Ammon's horn (tissue), 1 donor: ENCODE measurements at places on chromosomes 3 and 15.

GRCh38 chr3:162569314-162569713, 1072.7 kb downstream of the OTOL1 start:
- DNase-seq: no peak

GRCh38 chr3:133479895-133480669, 80.2 kb downstream of the BFSP2 start:
- DNase-seq: no peak

DNA sequence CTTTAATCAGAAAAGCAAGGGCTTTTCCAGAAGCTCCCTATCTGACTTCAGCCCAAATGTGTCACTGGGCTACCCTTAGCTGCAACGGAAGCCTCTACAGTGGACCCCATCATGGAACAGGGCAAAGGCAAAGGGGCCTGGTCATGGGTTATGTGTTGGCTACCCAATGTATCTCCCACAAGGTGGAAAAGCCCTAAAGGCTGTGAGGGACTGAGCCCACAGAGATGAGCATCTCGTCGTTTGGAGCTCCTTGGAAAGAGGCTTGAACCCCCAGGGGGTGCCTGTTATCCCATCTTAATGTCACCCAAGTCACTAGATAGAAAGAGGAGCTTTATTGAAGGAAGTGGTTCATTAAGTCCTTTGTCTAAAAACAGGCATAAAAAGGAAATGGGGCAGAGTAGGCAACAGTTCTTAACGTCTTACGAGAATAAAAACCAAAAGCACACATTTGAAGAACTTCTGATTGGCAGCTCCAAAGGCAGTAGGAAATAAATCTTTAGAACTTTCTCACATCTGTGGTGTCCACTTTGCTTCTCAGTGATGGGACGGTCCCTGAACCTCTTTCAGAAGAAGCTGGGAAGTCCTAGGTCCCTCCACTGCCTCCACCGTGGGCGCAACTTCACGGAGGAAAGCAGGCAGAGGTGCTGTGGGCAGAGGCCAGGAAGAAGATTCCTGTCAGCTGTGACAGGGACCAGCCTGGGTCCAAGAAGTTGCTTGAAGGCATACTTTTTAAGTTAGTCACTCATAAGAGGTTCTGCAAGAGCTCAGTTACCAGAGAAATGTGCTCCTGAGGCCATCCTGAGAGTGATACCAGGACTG, 93.7 kb downstream of the MYLK start:
- no peak for DNase-seq

DNA sequence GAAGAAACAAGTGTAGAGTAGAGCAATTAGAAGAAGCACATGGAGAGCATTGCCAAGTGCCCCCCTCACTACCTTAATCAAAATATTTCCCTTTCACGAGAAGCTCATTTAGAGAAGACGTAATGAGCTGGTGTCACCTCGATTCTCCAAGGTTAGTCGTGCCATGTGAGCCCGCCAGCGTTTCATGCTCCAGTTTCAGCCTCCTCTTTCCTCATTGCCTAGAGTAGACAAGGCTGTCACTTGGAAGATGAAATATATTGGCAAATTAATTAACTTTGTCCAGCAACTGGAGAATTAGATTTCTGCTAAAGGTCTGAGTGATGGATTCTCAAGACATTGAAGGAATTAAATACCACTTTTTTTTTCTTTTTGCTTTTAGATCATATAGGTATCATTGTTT, 399.6 kb downstream of the TUSC7 start:
- no peak for DNase-seq

GRCh38 chr15:35311615-35312014, 226.5 kb upstream of the NANOGP8 start:
- no peak for DNase-seq

- DNase-seq: no peak
These were observed 723.9 kb upstream of the ZNF385D start for GRCh38 chr3:22474706-22475445.

DNA sequence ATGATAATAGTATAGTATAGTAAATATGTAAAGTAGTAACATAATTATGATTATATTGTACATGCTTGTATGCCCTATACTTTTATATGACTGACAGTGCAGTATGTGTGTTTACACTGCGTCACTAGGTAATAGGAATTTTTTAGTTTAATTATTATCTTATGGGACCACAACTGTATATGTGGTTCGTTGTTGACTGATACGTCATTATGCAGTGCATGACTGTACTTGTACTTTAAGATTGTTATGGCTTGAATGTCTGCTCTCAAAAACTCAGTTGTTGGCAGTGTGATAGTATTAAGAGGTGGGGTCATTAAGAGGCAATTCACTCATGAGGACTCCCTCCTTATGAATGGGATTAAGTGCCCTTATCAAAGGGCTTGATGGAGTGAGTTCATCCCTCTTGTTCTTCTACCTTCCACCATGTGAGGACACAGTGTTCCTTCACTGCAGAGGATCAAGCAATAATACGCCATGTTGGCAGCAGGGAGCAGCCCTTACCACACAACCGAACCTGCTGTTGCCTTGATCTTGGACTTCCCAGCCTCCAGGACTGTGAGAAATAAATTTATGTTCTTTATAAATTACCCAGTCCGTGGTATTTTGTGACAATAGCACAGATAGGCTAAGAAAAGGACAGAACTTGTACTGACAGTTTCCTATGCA, 152.2 kb downstream of the NEK11 start:
- no peak for DNase-seq

- no peak for DNase-seq
These were observed 344.9 kb upstream of the SLCO3A1 start for GRCh38 chr15:91508633-91509032.

DNA sequence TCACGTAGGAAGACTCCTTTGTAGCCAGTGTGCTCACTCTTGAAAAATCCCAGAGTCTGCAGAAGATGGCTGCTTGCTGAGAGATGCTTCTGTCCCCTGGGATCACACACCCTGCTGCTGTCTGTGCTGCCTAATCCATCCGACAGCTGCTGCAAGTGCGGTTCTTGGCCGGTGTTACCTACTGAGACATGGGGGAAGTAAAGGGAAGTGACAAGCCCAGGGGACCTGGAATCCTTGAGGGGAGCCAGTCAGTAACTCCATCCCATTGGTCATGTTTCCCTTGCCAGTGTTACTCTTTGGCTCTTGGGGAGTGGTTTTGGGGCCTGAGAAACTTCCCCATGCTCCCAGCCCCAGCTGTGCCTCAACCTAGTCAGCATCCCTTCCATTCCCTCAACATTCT, 8.3 kb upstream of the CPNE9 start:
- DNase-seq: no peak

DNA sequence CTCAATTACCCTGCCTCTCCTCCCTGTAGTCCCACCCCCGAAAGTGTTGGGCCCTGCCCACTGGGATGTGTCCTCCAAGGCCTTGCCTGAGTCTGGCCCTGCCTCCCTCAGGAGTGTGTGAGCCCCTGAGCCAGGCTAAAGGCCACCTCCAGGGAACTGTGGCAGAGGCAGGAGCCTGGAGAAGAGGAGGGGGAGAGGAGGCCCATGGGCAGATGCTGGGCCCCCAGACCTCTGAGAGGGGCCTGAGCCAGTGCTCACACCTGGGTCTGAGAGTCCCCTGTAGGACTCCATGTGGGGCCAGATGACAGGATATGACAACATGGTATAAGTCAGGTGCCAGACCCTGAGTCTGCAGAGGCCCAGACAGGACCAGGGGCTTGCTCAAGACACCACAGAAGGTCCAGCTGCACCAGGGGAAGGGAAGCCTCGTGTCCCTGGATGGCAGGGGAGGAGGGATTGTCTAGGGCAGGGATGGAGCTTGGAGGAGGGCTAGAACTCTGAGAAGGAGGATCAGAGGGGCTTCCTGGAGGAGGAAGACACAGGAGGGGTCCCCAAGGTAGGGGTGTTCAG, 217.9 kb downstream of the TBC1D2B start:
- DNase-seq: no peak

DNA sequence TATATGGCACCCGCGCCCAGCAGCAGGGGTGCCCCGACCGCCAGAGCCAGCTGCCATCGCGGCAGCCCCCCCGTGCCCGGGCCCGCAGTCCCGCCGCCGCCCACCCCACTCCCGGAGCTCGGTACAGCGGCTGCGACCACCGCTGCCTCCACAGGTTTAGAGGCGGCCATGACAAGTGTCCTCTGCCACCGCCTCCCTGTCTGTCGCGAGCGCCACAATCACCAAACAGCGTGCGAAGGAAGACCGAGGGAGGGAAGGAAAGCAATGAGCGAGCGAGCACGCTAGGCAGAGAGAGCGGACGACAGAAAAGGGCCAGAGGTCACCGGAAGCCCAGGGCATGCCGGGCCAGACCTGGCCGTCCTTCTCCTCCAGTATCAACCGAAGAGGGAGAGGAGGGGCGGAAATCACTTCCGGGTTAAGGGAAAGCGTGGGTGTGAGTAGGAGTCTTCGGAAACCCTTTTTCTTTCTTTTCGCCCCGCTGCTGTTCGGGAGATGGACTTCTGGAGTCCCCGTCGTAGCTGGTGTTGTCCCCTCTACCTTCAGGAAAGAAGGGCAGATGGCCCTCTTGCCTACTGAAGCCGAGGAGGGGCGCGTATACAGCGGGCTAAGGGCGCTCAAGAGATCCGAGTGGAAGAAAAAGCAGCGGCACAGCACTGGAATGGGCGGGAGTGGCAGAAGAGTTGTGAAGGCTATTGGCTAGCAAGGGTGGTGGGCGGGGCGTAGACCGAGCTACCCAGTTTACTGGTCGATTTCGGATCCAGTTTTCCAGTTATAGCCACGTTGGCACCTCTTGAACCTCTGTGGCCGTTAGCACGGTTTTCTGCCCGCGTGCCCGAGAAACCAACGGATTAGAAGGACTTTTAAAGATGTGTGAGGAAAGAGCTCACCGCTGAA, at the start of the genes LNP1 and TOMM70:
LNP1 (plus strand) TSS at position 760 of the 894 bp plus-strand sequence. CDS start 28,191 bp downstream, outside the sequence.
TOMM70 (minus strand) TSS at position 310 of the 894 bp plus-strand sequence; CDS start at position 170, 140 bp downstream.
- peak; percentile 99 for DNase-seq

GRCh38 chr15:59018833-59019232, 31.4 kb downstream of the RNF111 start:
- no peak for DNase-seq

GRCh38 chr3:168250415-168250861, 154.7 kb upstream of the GOLIM4 start:
- no peak for DNase-seq

DNA sequence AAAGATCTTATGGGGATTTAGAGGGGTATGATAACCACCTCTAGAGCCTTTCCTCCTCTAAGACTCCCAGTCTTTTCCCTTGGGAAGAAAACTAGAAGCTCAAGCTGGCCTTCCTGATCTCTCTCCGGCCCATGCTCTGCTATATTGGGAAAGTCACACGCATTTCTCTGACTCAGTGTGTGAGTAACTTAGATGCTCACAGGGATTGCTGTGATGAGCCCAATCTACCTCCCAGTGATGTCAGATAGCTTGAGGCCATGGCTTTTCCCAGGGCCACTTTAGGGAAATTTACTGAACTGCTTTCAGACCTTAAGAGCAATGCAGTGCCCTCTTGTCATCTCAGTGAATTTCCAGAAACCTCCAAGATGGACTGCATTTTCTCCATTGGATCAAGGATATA, 8.6 kb upstream of the ST8SIA2 start:
- DNase-seq: no peak

DNA sequence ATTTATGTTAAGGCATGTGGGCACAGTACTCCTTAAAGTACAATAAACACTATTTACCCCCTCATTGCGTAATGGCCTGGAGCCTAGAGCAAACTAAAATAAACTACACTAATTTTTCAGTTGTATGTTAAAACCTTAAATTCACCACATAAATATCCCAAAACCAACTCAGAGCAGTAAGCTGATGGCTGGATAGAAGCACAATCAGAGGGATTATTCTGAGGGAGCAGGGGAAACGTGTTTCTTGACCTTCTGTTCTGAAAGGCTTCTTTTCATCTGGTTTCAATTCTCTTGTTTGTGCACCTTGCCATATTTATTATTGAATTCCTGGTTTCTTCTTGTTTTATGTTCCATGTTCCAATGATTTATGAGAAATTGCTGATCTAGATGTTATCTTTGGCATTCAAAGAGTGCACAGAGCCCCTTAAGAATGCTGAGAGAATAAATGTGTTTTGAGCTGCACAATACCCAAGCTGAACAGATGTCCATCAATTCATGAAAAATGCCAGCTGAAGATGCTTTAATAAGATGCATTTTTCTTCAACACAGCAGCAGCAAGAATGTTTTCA, 29.6 kb downstream of the RPL22L1 start:
- DNase-seq: peak; percentile 13

DNA sequence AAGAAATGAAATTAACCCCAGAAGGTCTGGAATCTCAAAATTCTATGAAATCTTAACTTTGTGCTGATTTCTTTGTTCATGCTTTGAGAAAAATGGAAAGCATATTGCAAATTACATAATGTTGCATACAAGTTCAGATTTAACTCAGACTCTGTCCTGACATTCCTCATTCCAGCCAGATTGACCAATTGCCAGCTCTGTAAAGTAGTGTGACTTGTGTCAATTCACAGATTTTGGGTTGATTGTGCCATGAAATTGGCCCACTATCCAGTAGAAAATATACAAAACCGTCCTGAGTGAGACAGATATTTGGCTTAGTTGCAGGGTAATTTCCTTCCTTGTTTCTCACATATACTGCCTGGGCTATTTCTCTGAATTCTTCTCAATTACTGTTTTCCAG, 1312.6 kb downstream of the ROBO1 start:
- DNase-seq: no peak

- no peak for DNase-seq
These were observed 699 bp upstream of the MESP1 start for GRCh38 chr15:89751748-89752147.

- no peak for DNase-seq
These were observed 235.9 kb downstream of the GAP43 start for GRCh38 chr3:115859002-115859807.

DNA sequence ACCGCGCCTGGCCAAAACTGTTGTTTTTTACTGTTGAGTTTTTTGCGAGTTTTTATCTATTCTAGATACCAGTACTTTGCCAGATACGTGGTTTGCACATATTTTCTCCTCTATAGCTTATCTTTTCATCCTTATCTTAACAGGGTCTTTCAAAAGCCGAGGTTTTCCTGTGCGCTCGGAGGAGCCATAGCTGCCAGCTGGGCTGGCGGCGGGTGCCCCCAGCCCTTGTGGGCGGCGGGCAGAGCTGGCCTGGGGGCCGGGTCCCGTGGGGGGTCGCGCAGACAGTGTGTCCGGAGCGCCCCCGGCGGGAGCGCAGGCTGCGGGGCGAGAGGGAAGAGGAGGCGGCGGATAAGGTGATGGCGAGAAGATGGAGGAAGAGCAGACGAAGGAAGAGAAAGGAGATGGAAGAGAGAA, 11.1 kb upstream of the EIF4A2 start:
- DNase-seq: no peak

DNA sequence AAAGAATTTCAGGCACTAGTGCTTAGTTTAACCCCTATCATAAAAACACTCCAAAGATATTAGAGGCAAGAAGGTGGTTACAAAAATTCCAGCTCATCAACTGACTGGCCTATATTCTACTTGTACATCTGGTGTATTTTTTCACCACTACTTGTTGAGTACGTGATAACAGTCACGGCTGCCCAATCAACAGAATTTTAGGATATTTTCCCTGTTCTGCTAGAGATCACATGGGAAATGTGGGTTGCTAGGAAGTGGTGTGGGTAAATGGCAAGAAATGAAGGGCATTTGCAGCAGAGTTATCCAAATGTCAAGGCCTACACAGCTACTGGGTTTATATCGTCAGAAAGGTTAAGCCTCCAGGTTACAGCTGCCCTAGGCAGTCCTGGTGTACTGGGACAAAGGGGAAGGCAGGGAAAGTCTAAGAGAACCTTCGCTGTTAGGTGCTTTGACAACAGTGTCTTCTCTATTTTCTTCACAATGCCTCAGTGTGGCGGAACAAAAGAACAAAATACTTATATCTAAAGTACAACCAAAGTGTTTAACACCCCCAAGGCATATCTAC, 81.9 kb downstream of the FMN1 start:
- DNase-seq: no peak
